ENCODE measurements at places on chromosomes 13 and 19.
A peak's percentile ranks its signal among the peaks of the same experiment; 100 is the strongest.

DNA sequence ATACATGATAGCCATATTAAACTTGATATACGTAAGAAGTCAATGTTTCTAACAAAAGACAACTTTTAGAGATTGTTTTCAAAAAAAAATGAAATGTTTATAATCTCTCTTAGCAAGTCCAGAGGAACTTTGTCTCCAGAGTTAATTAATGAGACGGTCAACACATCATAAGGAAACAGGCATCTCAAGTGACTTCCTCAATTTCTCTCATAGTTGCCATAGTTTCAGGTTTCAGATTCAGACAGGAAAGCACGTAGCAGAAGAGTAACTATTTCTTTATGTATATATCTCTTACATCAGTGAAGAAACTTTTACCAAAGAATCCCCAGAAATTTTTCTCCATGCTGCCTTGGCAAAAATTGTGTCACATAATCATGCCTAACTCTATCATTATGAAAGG lies 159.6 kb upstream of the ATXN8OS start:
- DNase-seq = no peak

DNA sequence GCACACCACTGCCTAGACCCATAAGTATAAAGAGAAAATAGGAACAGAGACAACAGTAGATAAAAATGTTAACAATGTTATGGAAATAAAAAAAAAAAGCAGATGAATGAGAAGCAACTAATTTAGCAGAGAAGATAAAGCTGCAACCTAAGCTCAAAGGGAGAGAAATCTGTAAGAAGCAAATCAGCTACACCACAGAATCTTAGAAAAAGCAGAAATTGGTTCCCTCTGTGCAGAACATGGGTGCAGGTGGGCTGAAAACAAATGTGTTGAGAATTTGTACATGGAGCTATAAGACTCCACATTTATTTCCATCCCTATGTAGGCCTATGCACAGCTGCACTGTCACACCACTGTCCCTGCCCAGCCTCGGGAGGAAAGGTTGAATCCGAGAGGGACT lies 44.8 kb upstream of the KATNAL1 start:
- no peak for DNase-seq

- no peak for DNase-seq
These were observed 18.3 kb upstream of the N4BP2L1 start for GRCh38 chr13:32446220-32446619.

DNA sequence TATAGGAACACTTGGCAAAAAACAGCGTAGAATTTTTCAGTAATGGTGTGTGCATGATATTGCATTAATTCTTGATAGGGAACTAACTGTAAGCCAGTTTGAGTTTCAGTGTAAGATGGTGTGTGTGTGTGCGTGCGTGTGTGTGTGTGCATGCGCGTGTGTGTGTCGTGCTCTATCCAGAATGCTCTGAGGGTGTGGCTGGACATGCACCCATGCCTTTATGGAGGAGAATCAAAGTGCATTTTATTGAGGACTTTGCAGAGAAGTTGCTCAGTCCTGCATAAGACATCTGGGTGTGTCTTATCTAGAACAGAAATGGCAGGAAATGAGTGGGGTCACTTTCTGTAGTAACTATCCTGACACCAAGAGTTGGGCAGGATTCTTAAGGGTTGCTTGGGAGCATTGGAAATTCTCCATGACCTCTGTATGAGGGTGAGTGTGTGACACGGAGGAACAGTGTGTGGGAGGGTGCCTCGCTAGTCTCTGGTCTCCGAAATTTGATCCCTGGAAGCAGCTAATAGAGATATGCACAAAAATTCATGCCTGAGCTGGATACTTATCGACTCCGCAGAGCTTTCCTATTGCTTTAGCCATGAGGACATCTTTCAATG lies 252.2 kb downstream of the TSHZ3 start:
- no peak for DNase-seq

DNA sequence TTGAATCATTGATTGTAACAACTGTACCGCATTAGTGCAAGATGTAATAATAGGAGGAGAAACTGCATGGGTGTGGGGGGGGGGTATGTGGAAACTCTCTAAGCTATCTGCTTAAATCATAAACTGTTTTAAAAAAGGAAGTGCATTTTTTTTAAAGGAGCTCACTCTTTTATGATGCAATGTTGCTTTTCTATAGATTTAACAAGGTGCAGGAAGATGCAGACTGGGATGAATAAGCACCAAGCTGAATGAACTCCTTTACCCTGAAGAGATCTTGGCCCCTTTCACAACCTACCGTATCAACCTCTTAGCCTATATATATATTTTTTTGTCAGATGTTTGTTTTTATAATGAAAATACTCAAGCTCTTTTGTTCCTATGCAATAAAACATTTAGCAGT lies 95.9 kb downstream of the AKAP11 start:
- DNase-seq = peak; percentile 23

GRCh38 chr13:33757713-33758112 lies 60.2 kb upstream of the RFC3 start:
- DNase-seq = no peak

GRCh38 chr19:14473978-14474578 lies 1.1 kb downstream of the PTGER1 start:
- DNase-seq = no peak

- no peak for DNase-seq
These were observed 445.5 kb upstream of the SGCG start for GRCh38 chr13:22735011-22735995.

DNA sequence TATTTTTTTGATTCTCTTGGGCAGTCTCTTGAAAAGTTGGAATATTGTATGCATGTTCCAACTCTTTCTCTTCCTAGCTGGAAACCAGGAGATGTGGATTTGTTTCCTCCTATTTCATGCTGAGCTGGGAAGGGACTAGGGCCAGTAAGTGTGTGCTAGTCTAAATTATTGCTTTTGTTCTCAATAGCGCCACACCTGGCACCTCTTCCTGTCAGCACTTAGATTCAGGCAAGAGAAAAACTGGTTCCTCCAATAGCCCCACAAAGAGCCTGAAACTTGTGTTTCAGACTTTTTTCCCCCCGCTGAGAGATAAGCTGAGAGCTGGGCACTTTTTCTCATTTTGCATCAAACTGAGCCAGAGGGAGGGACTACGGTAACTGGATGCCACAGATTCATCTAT lies 353.4 kb downstream of the OLFM4 start:
- no peak for DNase-seq

DNA sequence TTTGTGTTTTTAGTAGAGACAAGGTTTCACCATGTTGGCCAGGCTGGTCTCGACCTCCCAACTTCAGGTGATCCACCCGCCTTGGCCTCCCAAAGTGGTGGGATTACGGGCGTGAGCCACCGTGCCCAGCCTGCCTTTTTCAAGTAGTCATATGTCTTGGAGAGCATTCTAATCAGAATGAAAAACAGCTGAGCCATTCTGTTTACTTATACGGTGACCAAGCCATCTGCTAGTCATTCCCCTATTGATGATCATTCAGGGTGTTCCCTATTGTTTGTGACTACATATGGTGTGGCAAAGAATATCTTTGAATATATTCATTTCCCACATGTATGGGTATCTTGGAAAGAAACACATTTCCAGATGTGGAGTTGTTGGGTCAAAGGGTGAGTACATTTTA lies 17.2 kb downstream of the BLOC1S3 start:
- DNase-seq = no peak

- DNase-seq = no peak
These were observed 133.4 kb downstream of the LACC1 start for GRCh38 chr13:44012910-44013757.

- no peak for DNase-seq
These were observed 749 bp upstream of the SHANK1 start for GRCh38 chr19:50720181-50720920.

GRCh38 chr13:43785261-43785649 lies 1.5 kb downstream of the ENOX1 start:
- no peak for DNase-seq

- no peak for DNase-seq
These were observed 15.7 kb downstream of the FAM124A start for GRCh38 chr13:51237887-51238286.

DNA sequence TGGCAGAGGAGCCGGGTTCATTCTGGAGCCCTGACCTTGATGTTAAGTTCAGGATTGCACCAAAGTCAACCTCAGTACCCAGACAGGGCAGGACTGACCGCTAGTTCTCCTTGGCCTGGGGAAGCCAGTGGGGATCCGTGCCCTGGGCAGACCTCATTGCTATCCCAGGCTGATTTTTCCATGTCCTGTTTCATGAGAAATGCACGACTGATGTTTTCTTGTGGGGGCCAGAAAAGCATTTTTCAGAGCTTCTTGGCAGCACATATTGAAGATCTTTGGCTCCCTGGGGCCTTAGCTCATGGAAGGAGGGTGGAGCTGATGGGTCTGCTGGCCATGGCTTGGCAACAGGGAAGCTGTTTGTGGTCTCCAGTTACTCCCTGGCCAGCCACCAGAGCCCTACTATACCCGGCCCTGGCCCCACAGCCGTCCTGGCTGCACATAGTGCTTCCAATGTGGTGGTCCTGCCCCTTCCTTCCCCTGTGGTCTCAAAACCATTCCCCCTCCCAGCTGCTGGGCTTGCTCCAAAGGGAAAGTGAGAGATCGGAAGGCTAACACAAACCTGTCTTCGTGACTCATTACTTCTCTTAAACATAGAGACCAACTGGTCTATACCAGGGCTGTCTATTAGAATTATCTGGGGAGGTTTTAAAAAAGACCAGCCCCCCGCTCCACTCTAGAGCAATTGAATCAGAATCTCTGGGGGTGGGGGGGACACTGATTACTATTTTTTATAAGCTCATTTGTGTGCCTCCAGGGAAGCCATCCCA lies 11.2 kb downstream of the IL17D start:
- no peak for DNase-seq
